ENCODE measurements at places on chromosomes 4 and X.

- DNase-seq = peak; percentile 46
These were observed 24.2 kb upstream of the CXCL2 start for GRCh38 chr4:74123065-74123728.

DNA sequence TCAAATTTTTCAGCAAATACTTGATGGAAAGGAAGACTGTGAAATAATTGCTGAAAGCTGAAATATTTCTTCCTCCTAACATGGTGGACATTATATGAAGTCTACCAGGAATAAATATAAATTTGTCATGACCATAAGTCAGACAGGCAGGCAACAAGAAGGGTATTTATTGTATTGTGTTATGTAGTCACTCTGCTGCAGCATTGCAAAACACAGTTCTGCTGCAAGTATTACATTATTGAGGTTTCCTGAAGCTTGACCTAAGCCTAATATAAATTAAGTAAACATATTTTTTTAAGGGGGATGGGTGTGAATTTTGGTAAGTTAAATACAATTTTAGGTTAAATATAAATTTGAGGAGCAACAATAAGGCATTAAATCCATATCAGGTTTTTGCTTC is 60.2 kb upstream of the MAOA start:
- no peak for DNase-seq

DNA sequence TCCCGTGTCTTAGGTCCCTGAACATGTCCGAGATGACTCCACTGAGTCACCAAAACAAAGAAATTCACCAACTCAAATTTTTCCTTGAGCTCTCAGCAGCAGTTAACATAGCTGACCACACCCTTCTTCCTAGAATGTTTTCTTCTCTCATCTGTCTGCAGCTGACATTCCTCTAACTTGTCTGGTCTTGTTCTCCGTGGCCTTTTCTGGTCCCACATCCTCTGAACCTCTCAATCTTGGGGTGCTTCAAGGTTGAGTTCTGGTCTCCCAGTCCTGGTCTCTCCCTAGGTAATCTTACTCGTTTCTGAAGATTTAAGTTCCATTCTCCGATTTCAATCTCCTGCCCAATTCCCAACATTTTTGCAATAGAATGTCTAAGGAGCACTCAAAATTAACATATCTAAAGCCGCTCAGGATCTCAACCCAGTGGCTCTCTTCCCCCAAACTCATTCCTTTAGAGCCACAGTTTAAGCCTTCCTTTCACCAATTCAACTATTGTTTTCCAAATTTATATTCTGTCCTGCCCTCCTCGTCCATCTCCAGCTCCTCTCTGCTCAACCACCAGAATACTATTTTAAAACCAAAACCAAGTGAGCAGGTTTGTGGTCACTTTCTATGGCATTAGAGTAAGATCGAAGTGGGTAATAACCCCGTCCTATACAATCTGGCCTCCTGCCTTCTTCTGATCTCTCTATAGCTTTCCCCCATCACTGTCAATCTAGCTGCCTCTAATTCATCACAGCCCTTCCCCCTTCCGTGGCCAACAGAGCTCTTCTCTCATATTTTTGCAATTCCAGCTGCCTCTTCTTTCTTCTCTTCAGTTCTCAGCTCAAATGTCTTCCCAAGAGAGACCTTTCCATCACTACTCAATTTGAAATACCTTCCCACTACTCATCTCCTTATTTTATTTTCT is 1.2 kb downstream of the TRIML2 start:
- DNase-seq = no peak

- no peak for DNase-seq
These were observed 621.8 kb downstream of the TMA16 start for GRCh38 chr4:164116286-164116685.

DNA sequence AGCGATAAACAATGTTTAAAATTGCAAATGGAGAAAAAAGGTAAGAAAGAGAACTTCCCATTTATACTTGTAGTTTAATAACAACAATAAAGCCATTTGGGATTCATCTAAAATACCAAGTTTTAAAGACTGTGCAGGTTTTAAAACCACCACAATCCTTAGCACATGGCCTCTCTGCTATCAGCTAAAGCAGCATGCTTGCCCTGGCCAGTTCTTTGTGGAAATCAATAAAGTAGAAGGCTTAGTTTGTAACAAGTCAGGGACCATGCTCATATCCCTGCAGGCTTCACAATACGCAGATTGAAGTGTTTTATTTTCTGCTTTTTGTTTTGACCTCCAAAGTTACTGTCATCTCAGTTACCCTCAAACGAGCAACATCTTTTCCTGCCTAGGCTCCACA is 249.5 kb downstream of the INPP4B start:
- DNase-seq = no peak

GRCh38 chrX:119481323-119481801 is 13.1 kb downstream of the SLC25A5 start:
- DNase-seq = peak; percentile 7

GRCh38 chr4:80202741-80203553 is 5.6 kb downstream of the PRDM8 start:
- no peak for DNase-seq

Data from NCI-H524 (cell line).